GM12891 (cell line): ENCODE measurements at places on chromosomes 13 and 19.

DNA sequence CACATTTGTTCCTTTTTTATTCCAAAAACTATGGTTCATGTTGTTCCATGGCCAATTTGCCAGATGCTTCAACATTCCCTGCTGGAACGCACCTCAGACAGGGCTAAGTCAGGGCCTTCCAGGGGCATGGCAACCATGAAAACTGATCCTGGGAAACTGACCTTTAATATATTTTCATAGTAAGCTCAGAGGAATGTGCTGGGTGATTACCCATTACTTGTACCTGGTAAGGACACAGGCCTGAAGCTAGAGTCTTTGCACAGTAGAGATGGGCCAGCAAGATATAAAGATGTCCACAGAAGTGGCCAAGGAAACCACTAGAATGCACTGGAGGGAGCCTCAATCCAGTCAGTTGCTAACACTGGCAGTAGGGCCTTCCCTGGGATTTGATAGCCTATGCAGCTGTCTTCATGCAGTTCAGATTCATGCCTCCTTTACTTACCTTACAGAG lies 353.1 kb downstream of the ENOX1 start:
- no peak for DNase-seq

GRCh38 chr19:46297700-46298478 lies 1.0 kb downstream of the HIF3A start:
- DNase-seq = no peak

DNA sequence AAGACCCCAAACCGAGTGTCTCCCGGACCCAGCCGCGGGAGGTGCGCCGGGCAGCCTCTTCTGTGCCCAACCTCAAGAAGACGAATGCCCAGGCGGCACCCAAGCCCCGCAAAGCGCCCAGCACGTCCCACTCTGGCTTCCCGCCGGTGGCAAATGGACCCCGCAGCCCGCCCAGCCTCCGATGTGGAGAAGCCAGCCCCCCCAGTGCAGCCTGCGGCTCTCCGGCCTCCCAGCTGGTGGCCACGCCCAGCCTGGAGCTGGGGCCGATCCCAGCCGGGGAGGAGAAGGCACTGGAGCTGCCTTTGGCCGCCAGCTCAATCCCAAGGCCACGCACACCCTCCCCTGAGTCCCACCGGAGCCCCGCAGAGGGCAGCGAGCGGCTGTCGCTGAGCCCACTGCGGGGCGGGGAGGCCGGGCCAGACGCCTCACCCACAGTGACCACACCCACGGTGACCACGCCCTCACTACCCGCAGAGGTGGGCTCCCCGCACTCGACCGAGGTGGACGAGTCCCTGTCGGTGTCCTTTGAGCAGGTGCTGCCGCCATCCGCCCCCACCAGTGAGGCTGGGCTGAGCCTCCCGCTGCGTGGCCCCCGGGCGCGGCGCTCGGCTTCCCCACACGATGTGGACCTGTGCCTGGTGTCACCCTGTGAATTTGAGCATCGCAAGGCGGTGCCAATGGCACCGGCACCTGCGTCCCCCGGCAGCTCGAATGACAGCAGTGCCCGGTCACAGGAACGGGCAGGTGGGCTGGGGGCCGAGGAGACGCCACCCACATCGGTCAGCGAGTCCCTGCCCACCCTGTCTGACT lies 7.9 kb downstream of the MAP1S start:
- no peak for DNase-seq

DNA sequence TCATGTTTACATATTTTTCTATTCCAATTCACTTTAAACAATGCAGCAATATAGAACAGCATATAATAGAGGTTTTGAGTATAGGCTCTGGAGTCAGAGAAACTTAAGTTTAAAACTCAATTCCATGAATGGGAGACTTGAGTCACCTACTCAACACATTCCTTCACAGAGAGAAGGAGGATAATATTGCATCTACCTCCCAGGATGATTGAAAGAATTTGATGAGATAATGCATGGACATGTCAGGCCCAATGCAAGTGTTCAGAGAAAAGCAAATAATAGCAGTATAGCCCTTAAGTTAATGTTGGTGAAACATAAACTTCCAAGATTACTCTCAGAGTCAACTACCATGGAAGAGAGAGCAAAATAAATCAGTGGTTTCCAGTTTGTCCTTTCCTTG lies 170.2 kb downstream of the DCLK1 start:
- DNase-seq = no peak

DNA sequence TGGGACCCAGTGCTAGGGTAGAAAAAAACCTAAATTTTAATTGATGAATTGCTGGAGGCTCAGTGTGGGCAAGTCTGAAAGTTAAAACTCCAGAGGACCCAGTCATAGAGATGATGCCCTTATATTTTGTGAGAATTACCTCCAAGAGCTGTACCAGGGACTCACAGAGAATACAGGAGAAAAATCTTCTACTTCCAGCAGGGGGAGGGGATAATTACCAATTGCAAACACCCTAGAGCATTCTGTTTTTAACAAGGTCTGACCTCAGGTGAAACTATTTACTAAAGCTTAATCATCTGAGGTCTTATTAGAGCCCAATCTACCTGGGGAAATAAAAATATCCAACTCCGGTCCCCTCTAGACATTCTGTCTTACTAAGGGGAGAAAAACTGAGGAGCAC lies 994.7 kb upstream of the MIR17HG start:
- DNase-seq = no peak

DNA sequence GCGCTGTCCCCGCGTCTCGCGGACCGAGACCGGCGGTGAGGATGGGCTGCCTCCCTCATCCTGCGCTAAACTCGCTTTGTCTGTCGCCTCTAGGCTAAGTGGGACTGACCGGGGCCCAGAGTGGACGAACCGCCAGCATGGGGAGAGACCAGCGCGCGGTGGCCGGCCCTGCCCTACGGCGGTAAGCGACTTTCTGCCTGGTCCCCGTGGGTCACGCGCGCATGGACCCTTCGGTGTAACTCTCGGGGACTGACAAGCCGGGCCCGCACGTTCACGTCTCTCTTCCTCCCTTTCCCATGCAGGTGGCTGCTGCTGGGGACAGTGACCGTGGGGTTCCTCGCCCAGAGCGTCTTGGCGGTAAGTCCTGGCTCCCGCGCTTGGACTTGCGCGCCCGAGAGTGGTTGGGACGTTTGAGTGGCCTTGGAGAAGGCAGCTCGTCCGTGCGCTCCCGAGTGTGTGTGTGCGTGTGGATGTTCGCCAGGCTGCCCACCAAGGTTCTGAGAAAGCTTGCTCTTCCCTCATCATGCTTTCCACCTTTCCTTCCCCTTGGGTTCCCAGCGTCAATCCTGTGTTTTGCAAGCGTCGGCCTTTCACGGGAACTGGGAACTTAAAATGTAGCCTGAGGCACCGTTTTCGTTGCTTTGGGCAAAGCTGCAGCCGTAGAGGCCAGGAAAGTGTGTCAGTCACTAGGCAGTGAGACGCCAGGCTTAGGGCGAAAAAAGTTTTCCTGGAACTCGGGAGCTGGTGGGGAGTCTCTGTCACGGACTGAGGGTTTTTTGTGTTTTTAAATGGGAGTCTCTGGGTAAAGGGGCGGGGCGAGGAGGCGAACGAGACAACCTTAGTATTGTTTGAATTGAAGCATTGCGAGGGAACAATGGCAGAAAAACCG lies 927 bp downstream of the COL4A2 start:
- DNase-seq = no peak
